ENCODE measurements at places on chromosomes 2 and 18.

DNA sequence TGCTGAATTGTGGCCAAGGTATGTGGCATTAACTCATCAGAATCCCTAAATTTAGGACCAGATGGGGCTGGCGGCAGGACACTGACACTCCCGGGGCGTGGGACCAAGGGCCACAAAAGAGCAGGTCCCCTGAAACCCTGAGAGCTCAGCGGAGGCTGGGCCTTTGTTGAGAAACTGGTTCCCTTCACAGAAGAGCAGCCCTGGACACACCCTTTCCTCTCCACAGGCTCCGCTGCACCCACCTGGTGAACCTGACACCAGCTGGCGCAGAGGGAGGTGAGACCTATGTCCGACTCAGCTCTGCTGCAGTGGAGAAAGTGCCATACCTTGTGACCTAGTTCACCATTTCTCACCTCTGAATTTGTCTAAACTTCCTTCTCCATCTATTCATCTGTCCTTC, 119.5 kb downstream of the RTP5 start:
- no peak for DNase-seq

GRCh38 chr18:179499-179898, 21.1 kb downstream of the USP14 start:
- DNase-seq, result no peak

GRCh38 chr18:79484661-79485621, 89.2 kb downstream of the NFATC1 start:
- peak; percentile 49 for DNase-seq

DNA sequence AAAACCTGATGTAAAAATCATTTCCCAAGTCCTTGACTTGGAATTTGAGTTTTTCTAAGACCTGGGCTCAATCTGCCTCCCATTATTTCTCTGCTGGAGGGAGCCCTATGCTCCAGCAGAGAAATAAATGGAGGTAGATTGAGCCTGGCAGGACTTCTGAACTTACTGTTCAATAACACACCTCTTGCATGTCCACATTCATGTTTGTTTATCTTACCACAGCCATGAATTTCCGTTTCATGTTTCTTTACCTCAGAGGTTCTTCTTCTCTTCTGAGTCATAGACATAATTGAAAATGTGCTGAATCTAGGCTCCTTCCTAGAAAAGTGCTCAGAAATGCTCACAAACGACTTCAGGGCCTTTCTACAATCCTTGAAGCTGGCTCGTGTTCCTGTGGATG, 170.8 kb downstream of the PMAIP1 start:
- DNase-seq, result no peak

- DNase-seq, result no peak
These were observed 163.0 kb upstream of the NOSTRIN start for GRCh38 chr2:168639441-168639898.

GRCh38 chr18:9135081-9135911, 1.3 kb upstream of the ANKRD12 start:
- peak; percentile 50 for DNase-seq

- DNase-seq, result no peak
These were observed 44.2 kb downstream of the FARSB start for GRCh38 chr2:222611684-222612083.

DNA sequence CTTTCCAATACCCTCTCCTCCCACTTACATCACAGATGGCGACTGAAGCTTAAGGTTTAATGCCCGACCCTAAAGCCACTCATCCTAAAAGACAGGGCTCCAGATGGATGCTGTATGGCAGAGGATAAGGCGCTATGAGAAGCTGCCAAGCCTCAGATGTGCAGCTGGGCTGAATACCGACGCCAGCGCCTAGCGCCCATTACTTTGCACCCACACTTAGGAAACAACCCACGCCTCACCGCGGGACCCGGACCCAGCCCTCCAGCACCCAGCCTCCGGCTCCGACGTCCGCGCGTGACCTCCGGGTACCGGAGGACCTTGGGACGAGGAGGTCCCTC, 335 bp downstream of the TRAK2 start:
- DNase-seq, result no peak

- peak; percentile 27 for DNase-seq
These were observed 1563.1 kb downstream of the LRP1B start for GRCh38 chr2:140567734-140568133.

Data from DMS53 (cell line).